Fibroblast of skin of abdomen (primary cell): ENCODE measurements at places on chromosomes 1 and 21.

DNA sequence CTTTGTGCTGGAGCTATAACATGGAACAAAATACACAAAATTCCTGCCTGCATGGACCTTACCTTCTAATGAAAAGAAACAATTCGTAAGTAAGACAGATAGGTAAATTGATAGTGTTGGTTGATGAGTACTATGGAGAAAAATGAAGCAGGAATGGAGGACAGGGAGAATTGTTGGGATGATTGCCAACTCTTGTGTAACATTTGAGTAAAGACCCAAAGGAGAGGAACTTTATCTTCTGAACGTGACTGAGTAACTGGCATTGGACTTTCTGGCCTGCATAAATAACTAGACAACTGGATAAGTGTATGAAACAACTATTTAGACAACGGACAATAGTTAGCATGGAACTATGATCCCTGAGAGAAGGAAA lies 6.8 kb upstream of the EFCAB14 start:
- peak; percentile 42 for DNase-seq

GRCh38 chr1:59604191-59604590 lies 210.6 kb upstream of the HOOK1 start:
- DNase-seq: no peak

DNA sequence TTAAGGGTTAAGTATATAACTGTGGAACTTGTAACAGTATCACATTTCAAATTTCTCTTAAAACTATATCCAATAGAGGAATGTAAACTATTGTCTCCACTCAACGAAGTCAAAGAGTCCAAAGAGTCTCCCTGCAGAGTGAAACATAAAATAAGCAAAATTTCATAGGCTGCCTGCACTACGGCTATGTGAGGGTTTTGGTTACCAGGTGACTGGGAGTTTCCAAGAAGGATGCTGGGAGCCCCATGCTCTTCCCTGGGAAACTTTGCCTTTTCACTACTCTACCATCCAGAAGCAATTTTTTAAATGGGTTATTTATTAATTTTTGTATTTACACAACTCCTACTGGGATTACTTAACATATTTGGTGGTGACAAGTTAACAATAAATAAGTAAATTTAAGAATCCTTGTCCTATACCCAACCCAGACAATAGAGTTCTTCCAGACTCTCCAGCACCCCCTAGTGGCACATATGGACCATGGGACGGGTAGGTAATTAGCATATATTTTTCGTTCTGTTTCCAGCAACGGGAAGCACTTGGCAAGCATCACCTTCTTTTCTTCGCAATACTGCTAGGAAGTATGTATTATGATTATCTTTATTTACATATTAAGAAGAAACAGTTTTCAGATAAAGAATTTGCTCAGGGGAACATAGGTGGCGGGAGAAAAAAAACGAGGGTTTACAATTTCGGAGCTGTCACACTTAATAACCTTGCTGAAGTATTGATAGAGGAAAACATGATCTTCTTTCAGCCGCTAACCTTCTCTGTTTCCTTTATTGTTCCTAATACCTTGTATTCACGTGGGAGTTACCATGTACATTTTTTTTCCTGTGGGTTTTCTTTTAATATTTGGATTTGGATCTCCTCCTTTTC lies 3.5 kb downstream of the FMO2 start:
- peak; percentile 57 for DNase-seq

- peak; percentile 80 for DNase-seq
Observed at GRCh38 chr21:34889320-34889675, 159.8 kb downstream of the RUNX1 start.

DNA sequence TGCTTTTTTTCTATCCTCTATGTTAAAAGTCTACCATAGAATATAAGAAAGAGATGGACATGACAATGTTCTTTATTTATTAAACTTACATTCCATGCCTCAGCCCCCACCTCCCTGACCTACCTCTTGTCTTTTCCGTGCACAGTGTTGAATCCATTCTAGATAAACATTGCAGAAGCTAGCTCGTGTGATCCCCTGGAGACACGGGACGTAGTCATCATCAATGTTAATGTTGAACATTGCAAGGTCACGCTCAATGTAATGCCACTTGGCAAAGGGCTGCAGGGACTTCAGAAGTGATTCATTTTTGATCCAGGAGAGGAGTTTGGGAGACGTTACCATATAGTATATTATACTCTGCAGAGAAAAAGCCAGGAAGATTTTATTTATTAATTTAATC lies 66.4 kb downstream of the NTPCR start:
- no peak for DNase-seq
